ENCODE measurements at places on chromosomes 2 and 18.

DNA sequence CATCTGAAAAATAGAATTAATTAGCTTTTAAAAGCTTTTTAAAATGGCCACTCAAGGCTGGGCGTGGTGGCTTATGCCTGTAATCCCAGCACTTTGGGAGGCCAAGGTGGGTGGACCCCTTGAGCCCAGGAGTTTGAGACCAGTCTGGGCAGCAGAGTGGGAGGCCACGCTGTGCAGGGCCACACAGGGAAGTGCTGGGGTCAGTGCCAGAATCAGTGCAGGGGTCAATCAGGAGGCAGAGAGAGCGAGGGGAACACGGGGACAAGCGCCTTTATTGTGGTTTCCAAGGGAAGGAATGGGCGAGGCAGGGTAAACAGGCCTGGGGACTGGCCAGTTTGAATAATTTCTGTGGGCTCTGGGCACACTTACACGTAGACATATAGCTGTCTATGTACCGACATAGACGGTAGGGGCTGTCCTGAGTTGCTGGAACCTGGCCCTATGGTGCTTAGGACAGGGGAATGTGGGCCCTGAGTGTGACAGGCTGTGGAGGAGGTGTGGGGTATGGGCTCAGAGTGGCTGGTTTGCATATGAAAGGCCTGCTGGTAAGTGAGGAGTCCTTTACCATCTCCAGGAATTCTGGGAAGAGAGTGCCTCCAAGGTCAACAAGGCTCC, 42.9 kb downstream of the DYSF start:
- DNase-seq: no peak

DNA sequence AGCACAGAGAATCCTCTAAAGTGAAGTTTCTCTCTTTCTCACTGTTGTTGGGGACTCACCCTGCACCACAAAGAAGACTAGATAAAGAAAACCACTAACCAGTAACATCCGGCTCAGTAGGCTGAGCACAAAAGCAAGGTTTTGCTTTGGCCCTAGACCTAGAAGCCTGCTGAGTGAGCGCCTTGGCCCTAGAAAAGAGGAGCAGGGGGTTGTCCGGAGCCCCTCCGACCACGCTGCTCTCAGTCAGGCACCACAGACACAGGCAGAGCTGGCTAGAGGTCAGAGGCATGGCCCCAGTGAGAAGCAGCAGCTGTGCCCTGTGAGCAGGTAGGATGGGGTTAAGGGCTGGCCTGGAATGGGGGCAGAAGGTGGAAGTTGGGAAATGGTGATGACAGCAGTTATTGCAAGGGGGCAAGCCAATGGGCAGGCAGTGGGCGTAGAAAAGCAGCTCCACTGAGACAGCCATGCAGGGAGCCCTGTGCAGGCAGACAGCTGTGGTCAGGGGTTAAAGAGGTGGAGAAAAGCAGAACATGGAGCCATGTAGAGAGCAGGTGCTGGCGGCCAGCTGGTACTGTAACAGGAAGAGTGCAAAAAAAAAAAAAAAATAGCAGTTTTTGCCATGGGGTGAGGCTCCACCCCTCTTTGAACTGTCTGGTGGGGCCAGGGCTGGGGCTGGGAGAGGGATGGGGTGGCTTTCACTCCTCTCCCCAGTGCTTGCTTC, 36.9 kb upstream of the SLC14A1 start:
- peak; percentile 47 for DNase-seq

DNA sequence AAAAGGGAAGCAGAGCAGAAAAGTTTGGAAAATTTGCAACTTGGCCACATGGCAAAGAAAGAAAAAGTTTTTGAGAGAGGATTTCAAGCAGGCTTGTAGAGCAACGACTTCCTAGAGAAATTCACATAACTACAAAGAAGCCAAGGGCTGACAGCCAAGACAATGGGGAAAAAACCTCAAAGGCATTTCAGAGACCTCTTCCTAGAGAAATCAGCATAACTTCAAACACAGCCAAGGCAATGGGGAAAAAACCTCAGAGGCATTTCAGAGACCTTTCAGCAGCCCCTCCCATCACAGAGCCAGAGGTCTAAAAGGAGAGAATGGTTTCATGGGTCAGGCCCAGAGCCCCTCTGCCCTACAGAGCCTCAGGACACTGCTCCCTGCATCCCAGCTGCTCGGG, 7.2 kb downstream of the ADI1 start:
- DNase-seq: no peak

DNA sequence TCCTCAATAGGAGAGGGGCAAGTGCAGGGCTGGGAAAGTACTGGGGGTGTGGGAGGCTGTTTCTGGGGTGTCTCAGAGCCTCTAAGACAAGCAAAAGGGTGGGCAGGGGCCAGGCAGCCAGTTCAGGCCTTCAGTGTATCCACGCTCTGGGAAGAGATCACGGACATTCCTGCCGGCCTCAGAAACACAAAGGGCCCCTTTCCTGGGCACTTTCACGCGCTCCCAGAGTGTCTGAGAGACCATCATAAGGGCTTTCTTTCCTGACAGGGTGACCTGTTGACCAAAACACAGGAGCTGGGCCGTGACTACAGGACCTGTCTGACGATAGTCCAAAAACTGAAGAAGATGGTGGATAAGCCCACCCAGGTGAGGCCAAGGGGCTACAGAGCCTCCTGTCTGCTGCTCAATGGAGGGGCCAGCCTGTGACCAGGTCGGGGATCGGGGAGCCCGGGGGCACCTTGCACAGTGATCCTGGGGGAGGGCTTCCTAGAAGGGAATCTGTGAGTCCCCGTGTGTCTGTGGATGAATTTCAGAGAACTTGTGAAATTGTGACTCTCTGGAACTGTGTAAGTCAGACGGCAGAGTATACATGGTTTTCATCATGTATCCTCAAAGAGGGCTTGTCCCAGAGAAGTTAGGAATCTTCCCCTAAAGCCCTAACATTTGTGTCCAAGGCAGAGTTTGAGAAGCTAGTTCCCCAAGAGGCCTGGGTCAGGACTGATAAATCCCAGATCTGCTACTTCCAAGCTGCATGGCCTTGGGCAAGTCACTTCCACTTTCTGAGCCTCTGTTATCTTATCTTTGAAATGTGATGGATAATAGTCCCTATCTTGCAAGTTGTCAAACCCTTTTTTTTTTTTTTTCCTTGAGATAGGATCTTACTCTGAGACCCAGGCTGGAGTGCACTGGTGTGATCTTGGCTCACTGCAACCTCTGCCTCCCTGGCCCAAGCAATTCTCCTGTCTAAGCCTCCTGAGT, 1.8 kb downstream of the GNLY start:
- DNase-seq: no peak

GRCh38 chr2:207533461-207534008, 3.8 kb downstream of the CREB1 start:
- DNase-seq: no peak

DNA sequence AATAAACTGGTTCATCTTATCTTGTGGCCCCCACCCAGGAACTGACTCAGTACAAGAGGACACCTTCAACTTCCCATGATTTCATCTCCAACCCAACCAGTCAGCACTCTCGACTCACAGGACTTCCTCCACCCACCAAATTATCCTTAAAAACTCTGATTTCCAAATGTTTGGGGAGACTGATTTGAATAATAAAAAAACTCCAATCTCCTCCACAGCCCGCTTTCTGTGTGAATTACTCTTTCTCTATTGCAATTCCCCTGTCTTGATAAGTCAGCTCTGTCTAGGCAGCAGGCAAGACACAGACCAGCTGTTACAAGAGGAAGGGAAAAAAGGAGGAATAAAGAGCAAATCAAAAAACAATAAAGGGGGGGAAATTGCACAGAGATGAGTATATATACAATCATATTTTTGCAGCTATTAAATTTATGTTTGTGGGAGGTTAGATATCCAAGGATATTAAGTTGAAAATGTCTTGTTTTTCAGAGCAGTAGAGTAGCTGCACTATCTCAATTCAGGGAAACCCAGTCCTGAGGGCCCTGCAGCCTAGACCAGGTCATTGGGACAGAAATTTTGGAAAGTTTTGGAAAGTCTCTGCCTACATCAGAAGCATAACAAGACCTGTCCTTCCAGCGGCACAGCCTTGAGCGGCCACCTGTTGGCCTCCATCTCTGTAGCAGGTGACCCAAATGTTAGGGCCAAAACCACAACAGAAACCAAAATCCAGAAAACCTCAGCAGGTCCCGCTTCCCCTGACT, 32.8 kb upstream of the SIGLEC15 start:
- no peak for DNase-seq

GRCh38 chr2:170461889-170462288, 253.2 kb upstream of the SP5 start:
- no peak for DNase-seq

GRCh38 chr2:195472501-195473234, 184.4 kb upstream of the SLC39A10 start:
- no peak for DNase-seq

DNA sequence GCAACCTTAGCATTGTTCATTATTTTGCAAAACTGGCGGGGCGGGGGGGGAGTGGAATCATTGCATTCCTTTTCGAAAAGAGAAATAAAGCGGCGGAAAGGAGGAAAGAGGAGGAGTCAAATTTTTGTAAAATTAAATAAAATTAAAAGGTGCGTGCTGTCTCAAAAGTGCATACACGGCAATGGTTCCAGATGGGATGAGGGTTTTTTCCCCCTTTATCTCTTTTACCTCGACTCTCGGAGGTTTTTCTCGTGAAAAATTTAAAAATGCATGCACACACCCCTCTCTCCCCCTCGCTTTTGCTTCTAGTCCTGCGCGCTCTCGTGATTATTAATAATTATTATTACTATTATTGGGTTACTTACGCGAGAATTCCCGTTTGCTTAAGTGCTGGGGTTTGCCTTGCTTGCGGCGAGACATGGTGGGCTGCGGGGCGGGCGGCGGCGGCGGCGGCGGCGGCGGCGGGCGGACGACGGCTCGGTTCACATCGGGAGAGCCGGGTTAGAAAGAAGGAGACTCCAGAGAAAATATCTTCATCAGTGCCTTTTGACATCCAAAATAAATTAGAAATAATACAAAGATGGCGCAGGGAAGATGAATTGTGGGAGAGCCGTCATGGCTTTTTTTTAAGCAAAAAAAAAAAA, 481 bp downstream of the BCL11A start:
- no peak for DNase-seq

- no peak for DNase-seq
Measured at GRCh38 chr2:158723181-158723838, 71.8 kb upstream of the DAPL1 start.

DNA sequence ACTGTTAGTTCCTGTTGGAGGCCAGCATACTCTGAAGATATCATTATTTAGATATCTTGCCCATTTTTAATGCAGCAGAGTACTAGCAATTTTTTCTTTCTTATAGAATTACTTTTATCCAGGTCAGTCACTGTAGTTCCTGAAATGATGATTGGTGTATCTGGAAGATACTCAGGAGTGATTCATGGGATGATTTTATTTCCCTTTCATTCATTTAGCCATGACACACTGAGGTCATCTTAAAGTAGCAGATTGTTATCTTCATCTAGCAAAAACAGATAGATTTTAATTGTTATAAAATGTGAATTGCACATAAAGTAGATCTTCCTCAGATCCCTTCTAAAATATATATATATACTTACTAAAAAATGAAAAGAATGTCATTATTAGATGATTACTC, 109.1 kb downstream of the PIK3C3 start:
- DNase-seq: no peak

DNA sequence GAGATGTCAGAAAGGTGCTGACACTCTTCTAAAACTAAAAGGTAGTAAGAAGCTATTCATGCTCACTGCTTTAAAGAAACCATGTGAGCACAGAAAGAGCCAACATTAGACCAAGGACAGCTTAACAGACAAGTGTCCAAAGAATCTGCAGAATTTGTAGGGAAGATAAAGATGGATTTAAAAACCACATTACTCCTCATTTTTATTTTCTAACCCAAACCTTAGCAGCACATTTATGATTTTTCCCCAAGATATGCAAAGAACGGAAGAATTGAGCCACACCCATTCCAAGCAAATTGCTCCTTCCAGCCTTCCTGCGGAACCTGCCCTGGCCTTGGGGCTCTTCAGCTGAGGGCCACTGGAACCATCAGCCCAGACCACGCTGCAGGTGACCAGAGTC, 26.9 kb downstream of the MBP start:
- no peak for DNase-seq
